ENCODE measurements at places on chromosomes 4 and X.

DNA sequence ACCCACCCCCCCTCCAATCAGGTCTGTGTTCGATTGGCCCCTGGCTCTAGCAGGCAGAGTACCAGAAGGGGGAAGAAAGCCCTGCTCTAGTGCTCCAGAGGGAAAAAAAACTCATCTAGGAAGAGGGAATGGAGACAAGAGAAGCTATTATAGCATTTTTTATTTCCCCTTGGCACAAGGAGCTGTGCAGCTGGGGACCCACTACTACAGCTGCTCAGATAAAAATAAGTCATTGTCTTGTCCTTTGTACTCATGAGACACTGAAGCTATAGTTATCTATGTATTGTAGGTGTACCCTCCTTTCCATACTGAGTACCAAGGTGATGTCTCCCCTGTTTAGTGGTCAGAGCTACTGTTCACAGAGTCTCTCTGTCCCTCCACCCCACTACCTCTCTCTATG is 14.3 kb downstream of the CCDC160 start:
- no peak for DNase-seq

DNA sequence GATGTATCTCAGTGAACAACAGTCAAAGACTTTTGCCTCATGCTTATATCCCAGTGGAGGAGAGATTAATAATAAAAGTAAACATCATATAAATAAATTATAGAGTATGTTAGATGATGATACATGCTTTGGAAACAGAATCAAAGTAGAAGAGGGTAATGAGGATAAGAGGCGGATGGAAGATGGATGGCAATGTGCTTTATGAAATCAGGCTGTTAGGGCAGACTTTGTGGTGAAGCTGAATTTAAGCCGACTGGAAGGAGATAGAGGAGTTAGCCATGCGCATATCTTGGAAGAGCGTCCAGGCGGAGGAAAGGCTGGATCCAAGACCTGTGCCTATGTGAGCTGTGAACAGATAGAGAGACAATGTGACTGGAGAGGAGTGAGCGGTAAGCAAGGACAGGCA is 74.9 kb upstream of the GUCY1A1 start:
- DNase-seq = no peak

- DNase-seq = no peak
Observed at GRCh38 chr4:76374798-76375197, 46.1 kb downstream of the CCDC158 start.

DNA sequence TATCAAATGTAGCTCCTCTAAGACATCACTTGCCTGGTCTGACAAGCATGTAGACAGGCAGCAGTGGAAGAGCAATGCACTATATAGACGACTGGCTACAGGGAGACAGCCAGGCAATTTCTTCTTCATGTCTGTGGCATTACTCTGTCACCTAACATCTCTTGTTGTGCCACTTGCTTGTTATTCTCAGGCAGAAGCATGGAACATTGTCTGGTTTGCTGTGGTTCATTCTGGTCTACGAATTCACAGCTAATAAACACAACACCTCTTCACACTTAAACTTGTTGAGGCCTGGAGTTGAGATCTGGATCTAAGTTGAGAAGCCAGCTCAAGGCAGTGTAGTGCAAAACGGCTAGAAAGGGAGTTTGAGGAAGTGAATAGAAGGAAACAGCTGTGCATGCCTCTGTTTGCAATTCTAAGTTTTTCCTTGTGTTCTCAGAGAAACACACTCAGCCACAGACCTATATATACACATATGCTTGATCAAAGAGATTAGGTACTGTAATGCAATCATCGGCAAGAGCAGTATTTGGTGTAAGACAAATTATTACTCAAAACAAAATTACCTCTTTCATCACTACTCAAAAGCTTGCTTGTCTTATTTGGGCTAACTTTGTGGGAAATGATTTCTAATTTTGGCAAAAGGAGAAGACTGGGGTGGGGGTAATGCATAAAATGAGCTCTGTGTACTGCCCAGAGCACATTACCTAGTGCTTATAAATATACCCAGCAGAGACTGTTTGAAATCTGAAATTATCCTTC is 243.8 kb downstream of the PPP3CA start:
- DNase-seq = no peak

GRCh38 chr4:148215202-148215601 is 227.0 kb downstream of the NR3C2 start:
- no peak for DNase-seq

DNA sequence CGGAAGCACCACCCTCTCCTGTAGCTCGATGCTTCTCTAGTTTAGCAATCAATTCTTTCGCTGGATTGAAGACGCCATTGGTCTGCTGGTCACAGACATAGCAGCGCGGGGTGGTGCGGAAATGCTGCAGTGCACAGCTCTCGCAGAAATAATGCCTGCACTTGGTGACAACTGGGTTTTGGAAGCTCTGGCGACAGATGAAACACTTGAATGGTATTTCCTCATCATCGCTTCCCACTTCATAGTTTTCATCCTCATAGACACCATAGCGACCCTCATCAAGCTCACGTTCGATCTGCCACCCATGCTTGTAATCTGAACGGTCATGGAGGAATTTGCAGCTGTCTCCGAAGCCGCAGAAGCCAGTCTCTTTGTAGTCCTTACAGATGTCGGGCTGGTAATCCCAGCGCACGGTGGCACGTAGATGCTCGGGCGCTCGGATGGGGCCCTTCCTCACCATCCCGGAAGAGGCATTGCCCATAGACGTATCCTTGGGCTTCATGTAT is 854 bp downstream of the RNF113A start:
- peak; percentile 36 for DNase-seq

- DNase-seq = no peak
Observed at GRCh38 chr4:23060776-23061175, 368.0 kb downstream of the GBA3 start.

DNA sequence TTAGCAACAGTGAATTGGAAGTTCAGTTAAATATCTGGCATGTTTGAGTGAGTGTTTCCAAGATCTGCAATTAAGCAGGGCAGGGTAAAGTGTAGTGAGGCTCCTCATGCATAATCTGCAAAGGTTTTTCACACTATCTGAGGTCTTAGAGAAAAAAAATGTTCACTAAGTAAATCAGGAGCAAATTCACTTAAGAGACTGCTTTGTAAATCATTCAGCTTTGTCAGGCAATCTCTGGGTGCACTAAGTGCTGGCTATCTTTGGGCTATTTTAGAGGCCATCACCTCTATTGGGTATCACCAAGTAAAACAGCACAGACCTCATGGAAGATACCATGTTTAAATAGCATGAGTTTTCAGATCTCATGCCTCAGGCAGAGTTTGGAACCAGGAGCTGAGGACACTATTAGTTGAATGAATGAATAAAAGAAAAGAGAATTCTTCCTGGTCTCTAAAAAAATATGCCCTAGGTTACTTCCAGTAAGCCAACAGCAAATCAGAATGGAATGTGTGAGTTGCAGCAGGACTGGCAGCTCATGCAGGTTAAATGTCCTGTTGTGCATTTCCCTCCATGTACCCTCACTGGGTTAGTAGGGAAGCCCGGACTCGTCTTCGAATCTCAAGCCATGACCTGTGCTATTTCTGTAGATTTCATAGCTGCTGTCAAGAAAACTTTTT is 195.3 kb downstream of the KCNIP4 start:
- no peak for DNase-seq

GRCh38 chrX:155262970-155263754 is 1.1 kb downstream of the RAB39B start:
- peak; percentile 18 for DNase-seq

DNA sequence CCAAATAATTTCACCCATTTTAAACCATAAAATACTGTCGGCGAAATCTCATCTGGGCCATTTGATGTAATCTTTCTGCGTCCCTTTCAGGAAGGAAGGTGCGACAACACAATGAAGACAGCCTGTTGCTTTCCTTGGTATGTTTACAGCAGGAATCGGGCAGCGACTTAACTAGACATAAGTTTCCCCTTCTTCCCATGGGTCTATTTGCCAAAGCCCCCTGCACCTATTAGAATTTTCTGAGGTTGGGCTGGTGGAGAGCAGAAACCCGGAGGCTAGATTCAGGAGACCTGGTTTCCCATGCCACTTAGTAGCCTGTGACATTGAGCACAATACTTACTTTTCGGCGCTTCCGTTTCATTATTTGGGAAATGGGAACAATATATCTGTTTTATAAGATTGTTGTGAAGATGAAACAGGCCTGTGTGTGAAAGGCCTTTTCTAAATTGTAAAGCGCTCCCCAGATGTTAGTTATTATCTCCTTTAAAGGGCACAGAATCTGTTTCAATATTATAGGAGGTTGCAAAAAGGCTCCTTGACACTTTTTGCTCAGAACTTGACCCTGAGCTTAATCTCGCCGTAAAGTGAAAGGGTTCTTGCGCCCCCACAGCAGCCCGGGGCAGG is 552 bp upstream of the AFF1 start:
- DNase-seq = peak; percentile 9

DNA sequence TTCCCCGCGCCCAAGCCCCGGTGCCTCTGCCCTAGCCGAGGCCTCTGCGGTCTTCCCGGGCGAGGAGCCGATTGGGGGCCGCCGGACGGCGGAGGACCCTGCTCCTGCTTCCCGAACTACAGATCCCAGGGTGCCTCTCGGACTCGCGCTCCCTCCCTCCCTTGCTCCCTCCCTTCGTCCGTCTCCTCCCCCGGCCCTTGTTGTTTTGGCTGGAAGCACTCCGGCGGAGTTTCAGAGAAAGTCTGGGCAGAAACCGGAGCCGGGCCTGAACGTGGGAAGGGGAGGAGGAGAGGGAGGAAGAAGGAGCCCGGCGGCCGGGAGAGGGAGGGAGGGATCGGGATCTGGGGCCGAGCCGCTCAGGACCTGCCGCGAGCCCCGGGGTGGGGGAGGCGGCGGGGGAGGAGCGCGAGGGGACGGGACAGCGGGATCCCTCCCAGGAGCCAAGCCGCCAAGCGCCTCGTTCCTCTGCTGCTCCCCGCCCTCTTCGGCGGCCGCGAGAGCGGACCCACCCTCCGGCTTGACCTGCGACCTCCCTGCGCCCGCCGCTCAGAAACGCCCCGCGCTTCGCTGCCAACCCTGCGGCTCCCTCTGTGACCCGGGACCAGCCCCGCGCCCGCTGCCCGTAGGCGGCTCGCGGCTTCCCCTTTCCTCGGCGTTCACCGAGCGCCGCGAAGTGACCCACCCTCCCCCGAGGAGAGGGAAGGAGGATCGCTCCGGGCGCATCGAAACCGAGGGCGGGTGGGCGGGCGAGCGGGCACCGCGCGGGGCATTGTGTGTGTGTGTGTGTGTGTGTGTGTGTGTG is 496 bp upstream of the GAB1 start:
- DNase-seq = no peak

- no peak for DNase-seq
Observed at GRCh38 chr4:36292556-36293188, 11.3 kb downstream of the DTHD1 start.

DNA sequence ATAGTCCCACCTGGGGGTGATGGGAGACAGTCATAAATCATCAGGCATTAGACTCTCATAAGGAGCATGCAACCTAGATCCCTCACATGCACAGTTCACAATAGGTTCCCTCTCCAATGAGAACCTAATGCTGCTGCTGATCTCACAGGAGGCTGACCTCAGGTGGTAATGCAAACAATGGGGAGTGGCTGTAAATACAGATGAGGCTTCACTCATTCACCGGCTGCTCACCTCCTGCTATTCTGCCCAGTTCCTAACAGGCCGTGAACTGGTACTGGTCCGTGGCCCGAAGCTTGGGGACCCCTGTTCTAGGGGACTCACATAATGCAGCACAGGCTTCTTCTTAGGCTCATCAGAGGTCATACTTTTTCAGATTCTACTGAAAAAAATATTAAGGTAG is 625.9 kb upstream of the AGA start:
- no peak for DNase-seq

GRCh38 chrX:84415140-84415539 is 87.1 kb downstream of the HDX start:
- DNase-seq = no peak

DNA sequence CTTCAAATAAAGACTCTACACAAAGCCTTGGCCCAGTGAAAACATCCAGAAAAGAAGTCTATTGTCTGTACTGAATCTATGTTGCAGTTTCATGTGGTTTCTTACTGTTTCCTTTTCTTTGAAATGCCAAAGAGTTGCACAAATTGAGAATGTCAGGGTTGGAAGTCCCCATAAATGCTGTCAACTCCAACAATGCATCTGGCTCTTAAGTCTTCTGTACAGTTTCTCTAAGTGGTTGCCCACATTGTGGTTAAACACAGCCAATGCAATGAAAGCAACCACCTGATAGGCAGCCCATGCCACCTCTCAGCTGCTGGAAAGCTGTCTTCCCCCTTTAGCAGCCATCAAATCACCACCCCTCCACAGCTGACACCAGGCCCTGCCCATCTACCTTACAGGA is 67.2 kb upstream of the C1GALT1C1 start:
- peak; percentile 41 for DNase-seq

DNA sequence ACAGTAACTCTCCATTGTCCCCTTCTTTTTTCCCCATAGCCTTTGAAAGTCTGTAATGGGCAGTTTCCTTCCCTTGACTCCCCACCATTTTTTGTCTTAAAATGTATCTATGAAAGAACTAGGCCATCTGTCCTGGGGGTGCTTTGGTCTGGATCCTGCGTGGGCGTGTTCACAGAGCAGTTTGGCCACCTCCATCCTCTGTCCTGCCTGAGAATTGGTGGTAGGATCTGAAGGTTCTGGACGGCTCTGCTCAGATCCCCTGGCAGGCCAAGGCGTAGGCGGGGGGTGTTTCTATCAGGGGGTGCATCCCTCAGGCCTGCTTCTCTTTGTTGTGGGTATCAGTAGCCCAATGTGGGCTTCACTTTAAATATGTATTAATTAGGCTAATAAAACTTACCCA is 107.1 kb downstream of the FAM193A start:
- DNase-seq = no peak

GRCh38 chrX:129823115-129823514 is 20.6 kb downstream of the ZDHHC9 start:
- peak; percentile 62 for DNase-seq

DNA sequence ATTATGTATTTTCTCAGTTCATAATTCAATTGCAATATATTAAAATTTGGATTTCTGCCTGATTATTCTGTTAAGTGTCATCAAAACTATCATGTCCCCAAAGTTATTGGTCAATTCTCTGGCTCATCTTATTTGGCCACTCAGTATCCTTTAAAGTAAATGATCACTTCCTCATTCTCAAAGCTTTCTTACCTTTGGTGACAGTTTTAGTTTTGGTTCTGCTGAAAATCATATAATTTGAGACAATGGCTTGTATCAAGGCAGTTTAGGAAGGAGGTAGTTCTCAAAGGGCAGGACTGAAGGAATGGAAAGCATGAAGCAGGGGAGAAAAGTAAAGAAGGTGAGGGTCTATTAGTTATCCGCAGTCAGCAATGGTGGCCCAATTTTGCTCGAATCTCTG is 1832.1 kb downstream of the ARAP2 start:
- DNase-seq = no peak

- no peak for DNase-seq
Observed at GRCh38 chr4:165393704-165394103, 14.9 kb downstream of the CPE start.

DNA sequence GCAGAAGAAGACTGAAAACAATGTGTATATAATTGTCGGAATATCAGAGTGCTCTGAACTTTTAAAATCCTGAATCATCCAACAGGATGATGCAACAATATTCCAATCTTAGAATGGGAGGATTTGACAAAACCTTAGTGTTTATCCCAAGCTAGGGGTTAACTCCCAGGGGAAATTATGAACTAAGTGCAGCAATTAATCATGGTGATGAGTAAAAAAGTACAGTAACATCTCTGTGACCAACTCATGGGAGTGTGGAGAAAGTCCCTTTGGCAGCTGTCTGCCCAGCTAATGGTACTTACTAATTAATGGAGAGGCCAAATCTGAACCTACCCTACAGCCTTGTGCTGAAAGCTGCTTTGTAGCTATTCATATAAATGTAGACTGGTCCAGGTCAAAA is 257.6 kb upstream of the DDX53 start:
- DNase-seq = no peak

- no peak for DNase-seq
Observed at GRCh38 chr4:185357733-185358440, 37.8 kb downstream of the LRP2BP start.

GRCh38 chr4:168664242-168664891 is 167.5 kb downstream of the PALLD start:
- no peak for DNase-seq
